ENCODE measurements at places on chromosomes 7 and 10.

DNA sequence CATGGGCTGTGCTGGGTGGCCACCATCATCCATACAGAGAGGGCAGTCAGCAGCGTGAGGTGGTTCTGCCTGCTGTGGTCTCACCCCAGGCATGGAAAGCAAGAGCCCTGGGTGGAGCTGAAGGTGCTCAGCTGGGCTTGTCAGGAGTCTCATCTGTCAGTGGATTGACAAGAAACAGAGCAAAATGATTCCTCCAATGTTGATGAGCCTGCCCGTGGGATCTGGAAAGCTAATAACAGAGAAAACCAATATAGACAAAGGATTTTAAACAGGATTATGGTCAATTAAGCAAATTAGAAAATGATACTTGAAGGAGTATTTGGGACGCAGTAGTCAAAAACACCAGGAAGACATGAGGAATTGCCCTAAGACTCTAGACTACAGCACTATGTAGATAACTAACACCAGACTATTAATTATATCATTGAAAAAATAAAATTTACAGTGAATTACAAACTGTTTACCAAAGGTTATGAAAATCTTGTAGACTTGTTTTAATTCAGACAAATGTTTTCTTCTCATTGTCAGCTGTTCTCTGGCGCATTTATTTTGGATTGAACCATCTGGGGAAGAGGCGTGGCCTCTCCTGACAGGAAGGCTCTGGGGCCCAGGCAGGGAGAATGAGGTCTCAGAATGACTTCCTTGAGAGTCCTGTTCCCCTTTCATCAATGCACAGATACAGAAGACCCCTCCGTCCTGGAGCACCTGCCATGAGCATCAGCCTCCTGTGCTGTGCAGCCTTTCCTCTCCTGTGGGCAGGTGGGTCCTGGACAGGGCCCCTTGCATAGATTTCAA lies 211.2 kb upstream of the PRSS58 start:
- no peak for DNase-seq

DNA sequence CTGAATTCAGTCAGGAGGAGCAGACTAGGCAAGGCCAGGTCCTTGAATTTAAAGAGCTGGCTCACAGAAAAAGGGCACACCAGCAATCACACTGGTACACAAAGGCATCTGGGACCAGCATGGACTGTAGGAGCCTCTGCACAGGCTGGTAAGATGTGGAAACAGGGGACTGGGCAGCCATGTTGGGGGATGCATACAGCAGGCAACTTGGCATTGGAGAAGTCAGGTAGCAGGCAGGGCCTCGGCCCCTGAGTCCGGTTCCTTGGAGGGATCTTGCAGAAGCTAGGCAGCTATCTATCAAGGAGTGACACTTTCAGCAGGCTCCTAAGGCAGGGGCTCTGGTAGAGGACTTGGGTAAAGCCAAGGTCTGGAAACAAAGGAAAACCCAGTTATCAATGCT lies 376.3 kb upstream of the BMPER start:
- DNase-seq = no peak

DNA sequence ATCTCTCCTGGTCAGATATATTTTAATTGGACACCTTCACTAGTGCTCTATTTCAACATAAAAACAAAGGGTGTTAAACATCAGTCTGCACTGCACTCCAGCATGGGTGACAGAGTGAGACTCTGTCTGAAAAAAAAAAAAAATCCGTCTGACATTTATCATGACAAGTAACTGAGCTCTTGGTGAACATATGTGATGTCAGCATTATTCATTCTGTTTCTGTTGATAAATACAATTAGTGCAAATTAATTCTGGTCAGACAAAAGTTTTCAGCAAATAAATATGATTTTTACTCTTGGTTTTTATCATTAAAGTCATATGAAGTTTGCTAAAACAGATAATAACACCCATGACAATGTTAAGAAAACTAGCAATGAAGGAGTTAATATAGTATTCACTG lies 692.8 kb upstream of the GRM3 start:
- no peak for DNase-seq

DNA sequence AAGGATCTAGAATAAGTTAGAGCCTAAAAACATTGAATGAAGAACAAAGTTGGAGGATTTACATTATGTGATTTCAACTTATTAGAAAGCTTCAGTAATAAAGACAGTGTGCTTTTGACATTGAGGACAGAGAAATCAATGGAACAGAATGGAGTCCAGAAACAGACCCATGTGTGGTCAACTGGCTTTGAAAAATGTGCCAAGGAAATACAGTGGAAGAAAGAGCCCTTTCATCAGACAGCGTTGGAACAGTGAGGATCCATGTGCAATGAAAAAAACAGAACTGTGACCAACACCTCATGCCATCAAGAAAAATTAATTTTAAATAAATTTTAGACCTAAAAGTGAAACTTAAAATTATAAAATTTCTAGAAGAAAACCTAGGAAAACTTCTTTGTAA lies 50.6 kb upstream of the LRRC18 start:
- DNase-seq = no peak

DNA sequence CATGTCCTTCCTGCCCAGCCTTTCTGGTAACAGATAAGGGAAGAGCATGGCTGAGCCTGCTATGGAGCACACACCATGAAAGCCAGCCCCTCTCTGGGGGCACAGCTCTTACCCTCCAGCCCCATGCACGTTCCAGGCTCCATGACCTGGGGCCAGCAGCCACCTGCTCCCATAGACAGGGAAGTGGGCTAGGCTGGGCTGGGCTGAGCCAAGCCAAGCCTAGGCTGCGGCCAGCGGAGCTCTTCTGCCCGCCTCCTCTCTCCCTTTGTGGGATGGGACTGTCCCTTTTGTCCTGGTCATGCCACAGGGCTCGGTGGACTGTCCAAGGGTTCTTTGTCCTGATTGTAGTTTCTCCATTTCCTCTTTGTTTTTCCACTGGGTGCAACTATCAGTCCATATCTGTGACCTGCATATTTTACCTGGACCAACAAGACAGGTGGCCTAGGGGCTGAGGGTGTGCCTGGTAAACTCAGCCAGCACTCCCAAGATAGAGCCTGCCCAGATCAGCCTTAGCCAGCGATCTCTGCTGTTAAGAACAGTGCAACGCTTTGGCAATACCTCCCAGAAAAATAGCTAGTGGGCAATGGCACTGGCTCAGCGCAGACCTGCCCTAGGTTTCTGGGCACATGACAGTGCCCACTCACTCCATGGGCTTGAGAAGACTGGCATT lies 97.2 kb upstream of the BTBD16 start:
- DNase-seq = no peak

GRCh38 chr7:151115836-151116418 lies 29.7 kb downstream of the AGAP3 start:
- DNase-seq = no peak

DNA sequence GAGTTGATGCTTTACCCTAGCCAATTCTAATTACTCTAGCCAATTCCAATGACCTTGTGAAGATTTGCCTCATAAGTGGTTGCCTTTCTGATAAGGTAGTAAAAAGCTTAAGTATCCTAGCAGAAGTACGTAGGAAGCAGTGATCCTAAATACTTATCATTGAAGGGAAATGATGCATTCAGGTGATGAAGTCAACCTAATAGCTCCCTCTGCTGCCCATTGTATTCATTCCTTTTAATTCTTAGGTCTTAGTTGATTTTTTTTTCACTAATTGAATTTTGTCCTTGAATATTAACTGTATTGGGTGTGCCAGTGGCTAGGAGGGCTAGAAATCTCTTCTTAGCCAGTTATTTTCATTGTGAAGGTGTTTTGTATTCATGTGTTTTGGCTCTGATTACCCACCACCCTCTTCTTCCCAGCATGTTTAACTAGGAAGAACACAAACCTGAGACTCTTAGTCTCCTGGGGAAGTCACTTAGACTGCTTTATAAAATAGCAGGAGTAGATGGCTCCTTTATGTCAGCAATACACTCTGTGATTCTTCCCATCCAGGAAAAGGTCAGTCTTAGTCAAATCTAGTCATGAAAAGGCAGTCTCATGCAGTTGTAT lies 46.3 kb downstream of the PLEKHA8 start:
- DNase-seq = peak; percentile 49

DNA sequence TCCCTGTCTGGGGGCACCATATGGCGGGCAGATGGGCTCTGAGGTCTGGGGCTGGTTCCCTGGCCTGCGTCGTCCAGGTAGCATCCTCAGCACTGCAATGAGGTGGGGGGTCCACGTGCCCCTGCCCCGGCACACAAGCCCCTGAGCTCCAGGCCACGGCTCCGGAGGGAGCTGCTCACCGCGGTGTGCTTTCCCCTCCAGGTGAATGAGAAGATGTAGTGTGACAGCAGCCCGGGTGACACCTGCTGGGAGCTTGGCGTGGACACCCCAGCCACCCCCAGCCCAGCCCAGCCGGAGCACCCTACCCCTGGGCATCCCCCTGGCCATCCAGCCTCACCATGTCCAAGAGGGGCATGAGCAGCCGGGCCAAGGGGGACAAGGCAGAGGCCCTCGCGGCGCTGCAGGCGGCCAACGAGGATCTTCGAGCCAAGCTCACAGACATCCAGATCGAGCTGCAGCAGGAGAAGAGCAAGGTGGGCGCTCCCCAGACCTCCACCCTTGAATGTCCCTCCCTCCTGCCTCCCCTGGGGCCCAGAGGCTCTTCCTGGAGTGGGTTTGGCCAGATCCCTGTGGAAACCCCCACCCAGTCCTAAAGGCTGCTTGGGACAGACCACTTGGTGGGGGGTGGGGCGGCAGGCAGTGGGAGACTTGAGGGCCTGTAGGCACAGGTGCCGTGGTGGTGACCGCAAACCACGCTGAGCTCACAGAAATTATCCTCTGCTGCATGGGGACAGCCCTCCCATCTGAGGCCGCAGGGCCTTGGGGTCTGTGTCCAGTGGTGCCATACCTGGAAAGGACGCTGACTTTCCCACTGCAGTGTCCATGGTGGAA lies 38.9 kb downstream of the JAKMIP3 start:
- no peak for DNase-seq

GRCh38 chr7:13240349-13240748 lies 552.9 kb downstream of the ARL4A start:
- peak; percentile 44 for DNase-seq

- DNase-seq = no peak
Measured at GRCh38 chr10:96357038-96357620, 1.7 kb downstream of the OPALIN start.

- DNase-seq = no peak
Measured at GRCh38 chr10:48522011-48522765, 82.7 kb downstream of the ARHGAP22 start.

- no peak for DNase-seq
Measured at GRCh38 chr7:138164804-138165203, 88.5 kb downstream of the AKR1D1 start.

GRCh38 chr10:118913825-118914224 lies 115.7 kb upstream of the NANOS1 start:
- no peak for DNase-seq

DNA sequence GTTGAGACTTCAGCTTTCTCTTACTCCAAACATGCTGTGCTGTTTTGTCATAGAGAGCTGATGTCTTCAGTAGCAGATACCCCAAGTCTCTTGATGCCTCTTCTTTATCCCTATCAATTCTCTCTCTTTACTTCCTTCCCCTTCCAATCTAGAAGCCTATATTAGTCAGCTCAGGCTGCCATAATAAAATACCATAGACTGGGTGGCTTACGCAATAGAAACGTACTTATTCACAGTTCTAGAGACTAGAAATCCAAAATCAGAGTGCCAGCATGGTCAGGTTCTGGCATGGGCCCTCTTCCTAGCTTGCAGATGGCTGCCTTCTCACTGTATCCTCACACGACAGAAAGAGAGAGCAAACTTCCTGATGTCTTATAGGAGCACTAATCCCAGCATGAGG lies 9.0 kb upstream of the GARS1 start:
- DNase-seq = peak; percentile 23

- no peak for DNase-seq
Measured at GRCh38 chr10:52906046-52906445, 133.5 kb upstream of the MBL2 start.

GRCh38 chr10:31188792-31189406 lies 130.1 kb upstream of the ZEB1 start:
- peak; percentile 48 for DNase-seq

DNA sequence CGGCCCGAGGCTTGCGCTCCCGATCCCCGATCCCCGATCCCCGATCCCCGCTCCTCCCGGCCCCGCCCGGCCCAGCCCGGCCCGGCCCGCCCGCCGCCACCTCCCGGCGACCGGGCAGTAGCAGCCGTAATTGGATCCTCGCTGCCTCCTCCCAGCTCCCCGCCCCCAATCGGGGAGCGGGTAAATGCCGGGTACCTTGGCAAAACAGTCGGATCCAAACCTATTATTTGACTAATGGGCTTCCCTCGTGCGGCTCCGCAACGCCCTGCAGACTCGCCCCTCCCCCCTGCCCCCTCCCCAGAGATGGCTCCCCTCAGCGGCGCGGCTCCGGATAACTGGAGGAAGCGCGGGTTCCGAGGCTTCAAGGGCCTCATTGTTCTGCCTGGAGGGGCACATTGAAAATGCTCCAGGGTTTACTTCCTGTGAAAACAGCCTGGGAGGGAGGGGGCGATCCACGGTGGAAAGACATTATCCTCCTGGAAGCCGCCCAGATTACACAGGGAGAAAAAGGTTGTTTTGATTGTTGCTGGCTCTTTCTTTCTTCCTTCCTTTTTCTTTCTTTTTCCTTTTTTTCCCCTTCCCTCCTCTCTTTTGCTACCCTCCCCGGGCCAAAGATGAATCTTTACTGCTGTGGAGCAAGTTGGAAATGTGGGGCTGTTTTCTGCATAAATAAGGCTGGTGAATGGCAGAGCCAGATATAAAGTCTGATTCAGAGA lies 94.7 kb upstream of the ZMIZ1 start:
- DNase-seq = peak; percentile 74

Data from fibroblast of villous mesenchyme (primary cell).